ENCODE measurements at places on chromosomes 5 and 9.

DNA sequence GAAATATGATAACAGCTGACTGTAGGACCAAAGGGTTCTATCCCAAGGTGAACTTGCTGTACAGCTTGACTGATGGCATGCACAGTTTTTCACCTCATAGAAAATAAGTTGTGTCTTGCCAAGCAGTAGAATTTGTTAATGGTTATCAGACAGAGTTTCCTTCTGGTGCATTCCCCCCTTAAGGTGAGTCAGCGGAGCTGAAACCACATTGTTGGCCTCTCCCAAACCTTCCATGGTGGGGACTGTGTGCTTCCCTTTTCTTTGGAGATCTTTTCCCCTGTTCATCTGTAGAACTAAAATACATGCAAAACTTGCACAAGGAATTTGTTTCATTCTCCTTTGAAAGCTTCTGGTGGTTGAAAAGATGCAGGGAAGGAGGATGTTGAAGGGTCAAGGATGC is 179.8 kb downstream of the FGF1 start:
- DNase-seq = no peak

GRCh38 chr5:82735160-82735789 is 341.9 kb downstream of the TMEM167A start:
- DNase-seq = no peak

- no peak for DNase-seq
Measured at GRCh38 chr5:156181656-156182055, 145.3 kb upstream of the SGCD start.

DNA sequence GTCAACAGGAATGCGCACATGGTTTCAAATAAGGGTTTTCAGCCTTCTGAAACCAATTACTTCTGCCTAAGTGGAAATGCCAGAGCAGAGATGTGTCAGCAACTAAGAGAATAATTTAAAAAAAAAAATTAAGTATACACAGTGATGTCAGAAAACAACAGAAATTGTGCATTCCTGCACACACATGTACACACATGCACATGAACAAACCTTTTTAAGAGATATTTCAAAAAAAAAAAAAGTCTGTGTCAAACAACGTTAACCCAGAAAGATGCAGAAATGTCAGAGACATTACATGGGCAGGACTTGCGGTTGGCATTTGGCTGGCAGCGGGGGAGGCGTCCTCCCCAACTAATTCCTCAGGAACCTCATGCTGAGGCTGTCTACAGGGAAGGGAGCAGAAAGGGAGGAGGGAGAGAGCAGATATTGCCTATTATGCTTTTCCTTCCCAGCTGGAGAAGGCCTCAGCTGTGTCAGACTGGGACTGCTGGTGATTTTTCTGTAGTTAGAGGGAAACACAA is 536.9 kb upstream of the WWC1 start:
- no peak for DNase-seq

DNA sequence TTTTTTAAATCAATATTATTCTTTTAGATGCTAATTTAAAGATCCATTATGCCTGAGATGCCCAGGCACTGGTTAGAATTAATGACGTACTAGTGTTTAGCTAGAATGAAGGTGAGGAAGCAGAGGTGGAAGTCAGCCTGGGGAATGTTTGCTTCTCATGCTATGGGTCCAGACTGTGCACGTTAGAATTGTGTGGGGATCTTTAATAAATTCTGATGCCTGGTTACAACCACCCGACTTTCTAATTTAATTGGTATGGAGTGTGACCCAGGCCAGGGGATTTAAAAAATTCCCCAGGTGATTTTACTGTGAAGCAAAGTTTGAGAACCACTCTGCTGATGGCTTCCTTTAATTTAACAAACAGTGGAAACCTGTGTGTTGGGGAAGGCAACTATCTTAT is 111.1 kb downstream of the DOCK2 start:
- DNase-seq = no peak

GRCh38 chr9:21294364-21294774 is 10.7 kb downstream of the IFNA5 start:
- DNase-seq = no peak

DNA sequence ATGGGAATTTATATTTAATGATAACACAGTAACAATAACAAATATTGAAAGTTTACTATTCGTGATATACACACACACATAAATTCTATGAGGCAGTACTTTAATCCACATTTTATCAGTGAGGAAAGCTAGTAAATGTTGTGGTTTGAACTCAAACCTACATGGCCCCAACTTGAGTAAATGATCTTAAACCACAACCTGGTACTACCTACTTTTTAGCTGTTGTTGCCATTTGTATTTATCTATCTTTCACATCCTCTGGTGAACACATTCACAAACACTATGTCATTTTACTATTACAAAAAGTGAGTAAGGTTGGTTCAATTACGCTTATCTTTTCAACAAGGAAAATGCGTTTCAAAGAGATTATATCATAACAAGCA is 186.1 kb downstream of the SMC2 start:
- DNase-seq = no peak

- DNase-seq = no peak
Measured at GRCh38 chr9:116942593-116943061, 255.5 kb downstream of the TRIM32 start.

GRCh38 chr5:170747851-170748250 is 35.7 kb upstream of the GABRP start:
- no peak for DNase-seq

Data from stimulated activated CD4-positive, alpha-beta T cell treated with anti-CD3 and anti-CD28 coated beads, Interleukin-15, amount 100 ng/mL, for 48 hours (primary cell).